ENCODE measurements at places on chromosomes 12 and 14. TPM values are rescaled to one million over a fixed set of nuclear protein-coding genes. Genes with fewer than 3 reads are reported as not detected.

- H3K36me3 ChIP-seq = no peaks in the 10 kb centered on the region
- no peak overlapping the region for H3K4me3 ChIP-seq
- DNase-seq = peak; percentile 21
- no peak overlapping the region for H3K27ac ChIP-seq
These were observed 846.7 kb downstream of the TMEM121 start for GRCh38 chr14:106372870-106373652.

The LALBA gene
- not detected for total RNA-seq

The SMAGP gene
- 7.1 TPM for total RNA-seq

DNA sequence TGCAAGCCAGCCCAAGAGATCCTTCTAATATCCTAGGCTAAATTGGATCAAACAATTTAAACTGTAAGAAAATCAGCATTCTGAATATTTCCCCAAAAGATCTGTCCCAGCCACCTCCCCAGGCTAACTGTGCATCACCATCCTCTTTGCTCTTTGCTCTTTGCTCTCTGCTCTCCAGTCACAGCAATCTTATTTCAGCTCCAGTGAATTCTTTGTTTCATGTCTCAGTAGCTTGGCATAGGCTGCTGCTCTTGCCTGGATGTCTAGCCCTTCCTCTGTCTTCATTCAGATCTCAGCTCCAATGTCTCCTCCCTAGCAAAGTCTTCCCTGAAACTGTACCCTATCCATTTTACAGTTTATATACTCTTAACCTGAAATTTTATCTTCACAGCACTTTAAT is 399.8 kb upstream of the USP15 start:
- no peak overlapping the region for H3K27ac ChIP-seq
- no peak overlapping the region for H3K4me3 ChIP-seq
- H3K27me3 ChIP-seq = no peaks in the 10 kb centered on the region

DNA sequence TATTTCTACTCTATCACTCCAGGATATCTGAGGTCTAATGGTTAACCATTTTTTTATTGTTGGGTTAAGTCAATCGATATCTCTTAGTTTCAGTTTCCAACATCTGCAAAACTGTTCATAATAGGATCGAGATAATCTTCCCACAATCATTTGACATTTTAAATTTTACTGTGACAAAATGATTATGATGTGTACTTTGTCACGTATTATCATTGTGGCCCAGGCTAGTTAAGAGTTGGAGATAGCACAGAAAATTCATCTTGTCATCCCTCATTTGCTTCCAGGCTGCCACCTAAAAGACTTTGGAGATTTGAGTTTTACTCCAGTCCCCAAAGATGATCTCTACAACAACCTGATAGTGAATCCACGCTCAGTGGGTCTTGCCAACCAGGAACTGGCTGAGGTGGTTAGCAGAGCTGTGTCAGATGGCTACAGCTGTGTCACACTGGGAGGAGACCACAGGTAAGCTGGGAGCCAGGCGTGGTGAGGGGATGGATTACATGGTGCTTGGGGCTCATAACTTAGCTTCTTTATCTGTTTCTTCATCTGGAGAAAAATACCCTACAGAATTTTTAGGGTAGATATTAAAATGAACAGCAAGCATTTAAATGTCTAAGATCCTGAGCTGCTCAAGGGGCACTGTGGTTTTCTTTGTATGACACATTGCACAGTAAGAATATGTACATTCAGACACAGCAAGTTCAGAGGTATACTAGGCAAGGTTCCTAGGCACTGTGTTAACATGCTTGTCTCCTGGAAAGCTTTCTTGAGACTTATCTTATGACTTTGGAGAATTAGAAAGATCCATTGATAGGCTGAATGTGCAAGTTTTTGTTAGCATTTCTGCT is 22.4 kb downstream of the ARG2 start:
- DNase-seq = no peak
- H3K36me3 ChIP-seq = peaks cover 11% of the 10 kb centered on the region
- H3K27ac ChIP-seq = no peak overlapping the region
- no peak overlapping the region for H3K4me3 ChIP-seq

GRCh38 chr12:7158781-7159609 is 28.8 kb downstream of the CLSTN3 start:
- H3K36me3 ChIP-seq = no peaks in the 10 kb centered on the region
- no peak for DNase-seq

DNA sequence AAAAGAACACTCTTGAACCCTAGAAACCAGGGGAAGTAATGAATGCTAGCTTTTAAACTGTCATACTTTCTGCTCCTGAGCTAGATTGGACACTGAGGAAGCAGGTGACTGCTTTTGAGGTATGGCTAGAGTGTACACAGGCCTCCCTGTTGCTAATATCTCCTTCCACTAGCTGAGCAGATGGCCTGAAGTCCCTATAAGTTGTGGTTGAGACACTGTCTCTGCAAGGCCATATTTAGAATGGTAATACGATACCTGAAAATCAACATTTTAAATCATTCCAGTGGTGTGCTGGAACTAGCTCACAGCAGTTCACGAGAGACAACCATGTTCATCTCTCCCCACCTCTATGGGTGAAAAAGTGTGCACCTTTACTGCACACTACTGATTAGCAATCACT is 46.4 kb upstream of the BMP4 start:
- H3K4me1 ChIP-seq = peaks cover 30% of the 10 kb centered on the region
- peaks cover 4% of the 10 kb centered on the region for H3K27me3 ChIP-seq
- no peak overlapping the region for H3K27ac ChIP-seq
- no peaks in the 10 kb centered on the region for H3K36me3 ChIP-seq

GRCh38 chr14:101865288-101865687 is 99.1 kb upstream of the DYNC1H1 start:
- peaks cover 2% of the 10 kb centered on the region for H3K36me3 ChIP-seq
- H3K27me3 ChIP-seq = no peaks in the 10 kb centered on the region
- H3K27ac ChIP-seq = no peak overlapping the region
- no peak for DNase-seq
- H3K4me1 ChIP-seq = no peaks in the 10 kb centered on the region

DNA sequence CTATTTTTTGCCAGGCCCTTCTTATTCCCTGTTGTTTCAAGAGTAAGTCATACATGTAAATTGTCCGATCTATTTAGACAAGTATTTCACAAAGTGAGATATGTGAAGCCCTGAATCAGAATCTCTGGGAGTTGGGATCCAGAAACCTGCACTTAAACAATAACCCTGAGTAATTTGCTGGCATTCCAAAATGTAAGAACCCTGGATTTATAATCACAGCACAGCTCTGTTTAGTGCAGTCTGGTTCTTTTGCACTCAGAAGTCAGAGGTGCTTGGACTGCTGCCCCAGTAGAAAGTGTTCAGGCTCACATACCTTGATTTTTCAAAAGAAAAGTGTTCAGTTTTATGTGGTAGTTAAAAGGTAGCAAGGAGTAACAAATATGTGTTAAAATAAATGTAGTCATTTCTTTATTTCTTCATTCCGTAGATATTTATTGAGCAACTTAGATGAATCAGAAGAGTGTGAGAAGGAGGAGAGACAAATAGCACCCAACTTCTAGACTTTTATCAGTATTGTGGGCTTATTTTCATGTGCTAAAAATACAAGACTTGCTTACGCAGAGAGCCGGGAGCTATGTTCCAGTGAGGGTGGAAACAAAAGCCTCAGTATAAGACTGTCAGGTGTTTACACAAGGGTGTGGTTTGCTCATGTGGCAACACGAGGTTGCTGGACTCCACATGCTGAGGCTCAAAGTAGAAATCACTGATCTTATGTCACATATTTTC is 70.1 kb downstream of the SYNE2 start:
- peaks cover 7% of the 10 kb centered on the region for H3K4me1 ChIP-seq
- H3K27me3 ChIP-seq = no peaks in the 10 kb centered on the region
- DNase-seq = no peak
- no peak overlapping the region for H3K4me3 ChIP-seq

- no peaks in the 10 kb centered on the region for H3K36me3 ChIP-seq
- H3K4me3 ChIP-seq = no peak overlapping the region
- no peak overlapping the region for H3K27ac ChIP-seq
- no peak for DNase-seq
- H3K27me3 ChIP-seq = no peaks in the 10 kb centered on the region
These were observed 137.1 kb downstream of the DUSP6 start for GRCh38 chr12:89215196-89215595.

DNA sequence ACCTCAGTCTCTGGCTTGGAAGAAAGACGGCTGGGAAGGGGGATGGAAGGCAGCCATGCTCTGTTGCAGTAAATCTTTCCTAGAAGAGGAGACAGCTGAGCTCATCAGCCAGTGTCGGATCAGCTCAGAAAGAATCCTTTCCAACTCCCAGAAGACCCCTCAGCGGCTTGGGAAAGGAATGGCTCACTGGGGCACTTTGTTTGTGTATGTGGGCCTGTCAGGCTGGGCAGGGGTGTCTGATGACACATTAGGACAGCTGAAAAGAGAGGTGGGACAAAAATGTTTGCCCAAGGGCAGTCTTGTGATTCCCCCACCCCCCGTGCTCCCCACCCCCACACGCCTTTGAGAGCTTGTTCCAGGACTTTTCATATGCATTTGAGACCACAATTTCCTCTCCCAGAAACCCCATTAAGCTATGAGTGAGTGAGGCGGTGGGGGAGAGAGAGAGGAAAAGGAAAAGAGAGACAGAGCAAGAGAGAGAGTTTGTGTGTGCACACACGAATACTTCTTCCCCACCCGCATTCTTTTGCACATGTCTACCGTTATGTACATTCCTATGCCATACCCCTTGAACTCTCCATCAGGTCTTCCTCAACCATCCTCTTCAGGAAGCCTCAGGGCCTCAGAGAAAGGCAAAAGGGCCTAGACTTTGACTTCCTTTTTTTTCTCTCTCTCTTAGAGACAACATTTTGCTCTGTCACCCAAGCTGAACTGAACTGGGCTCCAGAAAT is 198.9 kb downstream of the ZFP36L1 start:
- H3K27me3 ChIP-seq = no peaks in the 10 kb centered on the region
- H3K27ac ChIP-seq = peak overlapping the region; percentile 97
- H3K4me3 ChIP-seq = no peak overlapping the region
- H3K4me1 ChIP-seq = peaks cover 57% of the 10 kb centered on the region
- H3K36me3 ChIP-seq = no peaks in the 10 kb centered on the region

DNA sequence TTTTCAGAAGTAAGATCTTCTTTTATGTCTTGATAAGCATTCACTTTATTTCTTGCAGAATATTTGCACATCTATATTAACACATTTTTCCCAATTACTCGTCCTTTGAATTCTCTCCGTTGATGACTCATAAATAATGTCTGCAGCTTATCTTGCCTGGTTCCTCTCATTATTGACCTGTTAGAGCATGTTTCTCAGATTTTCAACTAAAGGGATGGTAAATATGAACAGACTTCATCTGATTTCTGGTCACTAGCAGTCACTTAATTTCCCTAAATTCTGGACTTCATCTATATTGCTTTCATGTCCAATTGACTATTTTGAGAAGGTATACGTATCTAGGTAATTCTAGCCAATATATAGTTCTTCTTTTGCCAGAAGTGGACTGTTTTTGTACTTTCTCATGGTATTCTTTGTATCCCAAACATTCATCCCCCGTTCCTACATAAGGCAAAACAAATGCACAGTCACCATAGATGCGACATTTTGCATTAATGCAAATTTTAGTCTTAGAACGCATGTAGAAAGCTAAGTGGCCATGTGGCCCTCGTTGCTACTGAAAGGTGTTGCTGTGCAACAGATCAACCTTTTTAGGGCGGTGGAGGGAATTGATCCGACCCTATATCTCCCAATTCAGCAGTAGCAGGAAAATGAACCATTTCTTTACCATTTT is 6.2 kb downstream of the PIK3C2G start:
- H3K36me3 ChIP-seq = no peaks in the 10 kb centered on the region
- H3K27me3 ChIP-seq = no peaks in the 10 kb centered on the region
- DNase-seq = no peak
- H3K4me1 ChIP-seq = no peaks in the 10 kb centered on the region
- no peak overlapping the region for H3K27ac ChIP-seq

- H3K27me3 ChIP-seq = no peaks in the 10 kb centered on the region
- no peak for DNase-seq
- H3K4me3 ChIP-seq = no peak overlapping the region
- H3K4me1 ChIP-seq = peaks cover 22% of the 10 kb centered on the region
- no peaks in the 10 kb centered on the region for H3K36me3 ChIP-seq
These were observed 54.0 kb upstream of the PDE3A start for GRCh38 chr12:20314328-20314727.

The FAM181A gene
- not detected for total RNA-seq

The INHBC gene
- total RNA-seq = not detected

DNA sequence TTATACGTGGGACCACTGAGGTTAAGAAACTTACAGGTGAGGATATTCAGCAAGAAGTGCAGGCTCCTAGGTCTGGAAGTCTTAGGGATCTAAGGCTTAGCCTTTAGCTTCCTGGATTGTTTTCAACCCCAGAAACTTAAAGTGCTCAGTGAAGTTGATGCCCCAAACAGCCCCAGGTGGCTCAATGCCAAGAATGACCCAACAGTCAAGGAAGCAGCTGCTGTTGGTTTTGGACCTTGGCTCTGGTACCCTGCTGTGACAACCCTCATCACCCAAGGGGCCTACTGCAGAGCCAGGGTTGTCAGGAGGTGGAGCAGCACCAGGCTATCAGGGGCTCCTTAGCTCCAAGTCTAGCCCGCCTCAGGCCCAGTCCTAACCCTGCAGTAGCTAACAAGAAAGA is 36.8 kb downstream of the VDR start:
- H3K27me3 ChIP-seq = no peaks in the 10 kb centered on the region
- H3K36me3 ChIP-seq = no peaks in the 10 kb centered on the region
- no peak for DNase-seq
- H3K27ac ChIP-seq = no peak overlapping the region
- H3K4me3 ChIP-seq = no peak overlapping the region

DNA sequence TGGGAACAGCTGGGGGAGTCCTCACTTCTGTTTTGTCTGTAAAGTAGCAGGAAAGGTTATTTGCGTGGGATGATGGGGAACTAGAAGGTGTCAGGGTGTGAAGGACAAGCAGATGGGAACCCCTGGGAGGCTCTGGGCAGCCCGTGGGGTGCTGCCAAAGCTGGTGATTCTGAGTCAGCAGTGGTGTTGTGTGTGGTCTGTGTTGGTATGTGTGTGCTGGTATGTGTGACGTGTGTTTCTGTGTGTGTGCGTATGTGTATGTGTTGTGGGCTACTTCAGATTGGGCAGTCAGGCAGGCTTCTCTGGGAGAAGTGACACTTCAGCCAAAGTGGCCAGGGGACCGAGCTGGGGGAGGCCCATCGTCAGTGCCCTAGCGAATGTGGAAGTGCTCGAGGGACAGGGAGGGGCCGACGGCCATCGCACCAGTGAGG is 15.3 kb upstream of the BDKRB2 start:
- no peak overlapping the region for H3K4me3 ChIP-seq
- H3K27me3 ChIP-seq = peaks cover 39% of the 10 kb centered on the region
- no peak for DNase-seq
- H3K36me3 ChIP-seq = no peaks in the 10 kb centered on the region

DNA sequence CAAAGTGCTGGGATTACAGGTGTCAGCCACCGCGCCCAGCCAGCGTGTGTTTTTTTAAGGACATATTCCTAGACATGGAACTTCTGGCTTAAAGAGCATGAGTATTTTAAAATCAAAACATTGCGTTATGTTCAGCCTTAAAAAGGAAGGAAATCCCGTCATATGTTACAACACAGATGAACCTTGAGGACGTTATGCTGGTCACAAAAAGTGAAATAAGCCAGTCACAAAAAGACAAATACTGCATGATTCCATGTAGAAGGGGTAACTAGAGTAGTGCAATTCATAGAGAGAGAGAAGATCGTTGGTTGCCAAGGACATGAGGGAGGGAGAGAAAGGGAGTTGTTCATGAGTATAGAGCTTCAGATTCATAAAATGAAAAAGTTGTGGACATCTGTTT is 53.9 kb downstream of the ACACB start:
- peaks cover 15% of the 10 kb centered on the region for H3K36me3 ChIP-seq
- no peak for DNase-seq
- no peak overlapping the region for H3K4me3 ChIP-seq
- H3K4me1 ChIP-seq = no peaks in the 10 kb centered on the region
- H3K27me3 ChIP-seq = no peaks in the 10 kb centered on the region

The KDM5A gene
- 81.1 TPM for total RNA-seq
